GM12864 (cell line): ENCODE measurements at places on chromosomes 1 and 21.

DNA sequence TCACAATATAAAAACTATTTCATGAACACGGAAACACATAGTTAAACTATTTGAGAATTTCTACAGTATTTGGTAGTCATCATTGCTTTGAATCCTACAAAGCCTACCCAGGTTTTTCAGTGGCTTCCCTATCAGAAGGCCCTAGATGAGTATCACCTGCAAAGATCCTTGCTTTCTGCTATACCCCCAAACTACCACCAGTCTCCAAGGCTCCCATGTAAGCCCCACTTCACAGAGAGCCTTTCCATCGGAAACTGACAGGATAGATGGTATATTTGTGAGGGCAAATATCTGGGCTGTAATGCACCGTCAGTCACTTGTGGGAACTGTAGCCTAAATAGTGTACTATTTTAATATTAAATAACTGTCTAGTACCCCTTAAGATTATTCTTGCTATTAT lies 674.3 kb downstream of the BRINP3 start:
- DNase-seq: no peak

GRCh38 chr1:163706915-163707314 lies 385.2 kb downstream of the NUF2 start:
- DNase-seq: no peak

GRCh38 chr1:76140227-76140626 lies 65.7 kb downstream of the ST6GALNAC3 start:
- no peak for DNase-seq

GRCh38 chr1:187999973-188000372 lies 1171.2 kb downstream of the PLA2G4A start:
- DNase-seq: no peak

DNA sequence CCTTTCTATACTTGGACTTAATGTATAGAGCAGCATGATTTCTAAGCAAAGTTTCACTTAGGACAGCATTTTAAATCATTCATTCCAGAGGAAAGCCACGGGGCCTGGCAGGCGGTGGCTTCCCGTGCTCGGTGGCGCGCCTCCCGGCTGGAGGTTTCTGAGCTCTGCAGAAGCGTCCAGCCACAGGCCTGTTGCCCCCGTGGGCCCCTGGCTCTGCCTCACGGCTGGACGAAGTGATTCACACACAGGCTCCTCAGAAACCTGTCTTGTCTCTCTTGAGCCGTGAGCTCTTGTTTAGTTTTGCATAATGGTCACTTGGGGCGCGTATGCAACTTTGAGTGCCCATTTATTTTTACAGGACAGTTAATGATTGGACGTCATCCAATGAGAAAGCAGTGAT lies 22.1 kb upstream of the DIP2A start:
- no peak for DNase-seq

DNA sequence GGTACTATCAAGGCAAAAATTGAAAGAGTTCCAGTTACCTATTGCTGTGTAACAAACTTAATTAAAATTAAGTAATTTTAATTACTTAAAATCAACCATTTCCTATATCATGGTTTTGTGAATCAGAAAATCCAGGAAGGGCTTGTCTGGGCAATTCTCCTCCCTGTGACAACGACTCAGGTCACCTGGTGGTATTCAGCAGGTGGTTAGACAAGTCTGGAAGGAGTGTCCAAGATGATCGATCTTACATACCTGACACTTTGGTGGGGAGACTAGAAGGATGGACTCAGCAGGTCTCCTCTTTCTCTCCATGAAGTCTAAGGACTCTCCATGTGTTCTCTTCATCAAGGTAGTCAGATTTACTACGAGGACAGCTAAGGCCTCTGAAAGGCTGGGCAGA lies 22.9 kb downstream of the SERPINC1 start:
- no peak for DNase-seq

DNA sequence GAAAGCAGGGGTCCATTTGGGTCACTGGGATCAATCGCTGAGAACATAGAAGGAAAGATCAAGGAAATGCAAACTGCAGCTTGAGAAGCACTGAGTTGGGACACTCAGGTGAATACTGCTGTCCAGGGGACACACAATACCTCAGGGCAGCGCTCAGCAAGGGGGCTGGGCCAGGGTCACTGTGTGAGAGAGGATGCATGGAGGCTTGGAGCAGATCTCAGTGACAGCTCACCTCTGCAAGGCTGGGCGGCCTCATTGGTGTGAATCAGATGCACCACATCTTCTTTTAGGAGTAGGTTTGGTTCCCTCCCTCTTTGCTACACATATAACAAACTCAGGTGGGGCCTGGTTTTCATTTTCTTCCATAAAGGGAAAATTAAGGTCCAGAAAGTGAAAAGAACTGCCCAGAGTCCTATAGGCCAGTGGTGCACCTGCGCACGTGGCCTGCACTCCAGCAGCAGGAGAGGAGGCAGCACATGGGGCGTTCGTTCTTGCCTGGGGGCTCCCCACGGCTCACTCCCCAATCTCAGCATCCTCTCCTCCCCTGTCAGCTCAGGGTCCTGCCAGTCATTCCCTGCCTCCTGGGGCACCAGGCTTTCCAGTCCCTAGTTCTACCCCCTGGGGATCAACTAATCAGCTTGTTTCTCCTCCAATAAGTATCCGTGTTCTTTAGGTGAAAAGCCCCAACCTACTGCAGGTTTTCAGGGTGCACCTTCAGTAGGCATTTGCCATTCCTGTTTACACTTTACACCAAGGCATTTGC lies 1.5 kb downstream of the A3GALT2 start:
- DNase-seq: no peak

GRCh38 chr1:165737196-165737595 lies 31.5 kb downstream of the TMCO1 start:
- no peak for DNase-seq

GRCh38 chr1:224380003-224380402 lies 23.3 kb downstream of the CNIH4 start:
- DNase-seq: peak; percentile 39

DNA sequence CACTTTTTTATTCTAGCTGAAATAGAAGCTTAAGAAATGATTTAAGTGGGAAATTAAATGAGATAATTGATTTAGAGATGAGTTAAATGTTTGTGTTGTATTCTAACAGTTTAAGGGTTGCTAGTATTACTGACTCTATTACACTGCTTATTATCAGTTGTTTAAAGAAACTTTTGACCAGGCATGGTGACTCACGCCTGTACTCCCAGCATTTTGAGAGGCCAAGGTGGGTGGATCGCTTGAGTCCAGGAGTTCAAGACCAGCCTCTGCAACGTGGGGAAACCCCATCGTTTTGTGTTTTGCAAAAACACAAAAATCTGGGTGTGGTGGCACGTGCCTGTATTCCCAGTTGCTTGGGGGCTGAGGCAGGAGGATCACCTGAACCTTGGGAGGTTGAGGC lies 14.2 kb downstream of the CLIC4 start:
- DNase-seq: no peak

GRCh38 chr21:14076143-14076806 lies 134.5 kb downstream of the LIPI start:
- DNase-seq: no peak

GRCh38 chr1:248750496-248750895 lies 5.1 kb downstream of the LYPD8 start:
- no peak for DNase-seq

DNA sequence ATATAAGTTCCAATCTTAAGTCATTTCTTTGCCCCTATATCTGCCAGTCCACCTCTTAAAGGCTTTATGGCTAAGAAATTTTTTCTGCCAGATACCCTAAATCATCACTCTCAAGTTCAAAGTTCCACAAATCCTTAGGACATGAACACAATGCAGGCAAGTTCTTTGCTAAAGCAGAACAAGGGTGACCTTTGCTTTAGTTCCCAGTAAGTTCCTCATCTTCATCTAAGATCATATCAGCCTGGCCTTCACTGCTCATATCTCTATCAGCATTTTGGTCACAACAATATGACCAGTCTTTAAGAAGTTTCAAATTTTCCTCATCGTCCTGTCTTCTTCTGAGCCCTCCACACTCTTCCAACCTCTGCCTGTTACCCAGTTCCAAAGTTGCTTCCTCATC lies 402.2 kb upstream of the RUNX1 start:
- no peak for DNase-seq

DNA sequence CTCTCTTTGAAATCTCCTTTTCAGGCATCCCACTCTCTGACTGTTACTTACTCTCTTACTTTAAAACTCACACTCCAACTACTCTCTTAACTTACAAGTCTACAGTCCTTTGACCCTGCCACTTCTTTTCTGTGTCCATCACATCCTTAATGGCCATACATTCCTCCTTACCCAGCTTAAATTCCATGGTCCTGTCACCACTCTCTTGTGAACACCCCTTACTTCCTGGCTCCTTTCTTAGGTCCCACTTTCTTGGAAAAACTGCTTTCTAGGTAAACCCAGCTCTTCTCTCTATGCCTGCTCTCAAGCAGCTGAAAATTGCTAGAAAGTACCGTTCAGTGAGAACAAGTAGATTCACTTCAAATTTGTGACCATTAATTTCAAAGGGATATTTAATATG lies 109.1 kb downstream of the OLFML2B start:
- DNase-seq: no peak

GRCh38 chr1:151935154-151935553 lies 25.8 kb upstream of the THEM4 start:
- DNase-seq: no peak

DNA sequence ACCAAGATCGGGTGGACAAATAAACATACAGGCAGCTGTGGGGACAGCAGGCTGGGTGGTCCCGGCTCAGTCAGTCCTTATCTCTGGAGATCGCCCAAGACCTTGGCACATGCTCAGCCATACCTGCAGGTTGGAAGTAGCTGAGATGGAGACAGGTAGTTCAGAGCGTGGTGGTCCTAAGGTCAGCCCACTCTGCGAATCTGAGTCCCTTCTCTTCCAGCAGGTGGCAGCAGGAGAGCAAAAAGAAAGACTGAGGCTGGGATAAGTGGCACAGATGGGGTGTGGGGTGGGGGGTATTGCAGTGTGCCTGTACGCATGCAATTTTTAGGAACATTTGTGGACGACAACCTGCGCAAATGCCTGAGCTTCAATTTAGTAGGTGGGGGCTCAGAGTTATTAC lies 104.9 kb downstream of the TENT5C start:
- no peak for DNase-seq

- DNase-seq: peak; percentile 39
Measured at GRCh38 chr1:166083887-166084286, 82.9 kb downstream of the FAM78B start.

- DNase-seq: no peak
Measured at GRCh38 chr1:213899413-213899812, 88.4 kb upstream of the PROX1 start.

GRCh38 chr21:17987382-17988101 lies 168.4 kb upstream of the C21orf91 start:
- no peak for DNase-seq

DNA sequence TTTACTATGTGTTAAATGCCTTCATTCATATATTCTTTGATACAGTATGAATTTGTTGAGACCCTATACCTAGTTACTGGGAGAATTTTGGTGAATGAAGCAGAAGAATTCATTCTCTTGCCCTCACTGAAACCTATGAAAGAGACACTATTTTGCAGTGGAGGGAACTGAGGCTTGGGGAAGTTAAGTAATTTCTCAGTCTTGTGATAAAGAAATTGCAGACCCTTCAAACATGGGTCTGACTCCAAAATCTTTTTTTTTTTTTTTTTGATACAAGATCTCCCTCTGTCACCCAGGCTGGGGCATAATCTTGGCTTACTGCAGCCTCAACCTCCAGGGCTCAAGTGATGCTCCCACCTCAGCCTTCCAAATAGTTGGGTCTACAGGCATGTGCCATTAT lies 132.1 kb downstream of the DNM3 start:
- DNase-seq: no peak

DNA sequence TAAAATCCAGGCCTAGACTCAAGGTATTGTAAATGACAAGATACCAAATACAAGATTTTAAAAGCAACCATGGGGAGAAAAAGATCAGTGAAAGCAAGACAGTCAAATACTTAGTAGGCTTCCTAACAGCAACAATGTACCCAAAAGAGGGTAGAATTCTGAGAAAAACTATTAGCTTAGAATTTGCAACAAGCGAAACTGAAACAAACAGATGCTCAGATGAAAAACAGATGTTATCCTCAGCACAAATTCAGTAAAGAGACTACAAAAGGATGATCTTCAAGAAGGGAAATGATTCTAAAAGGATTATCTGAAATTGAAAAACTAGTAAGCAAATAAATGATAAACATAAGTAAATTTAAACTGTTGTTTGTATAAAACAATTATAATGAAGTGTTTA lies 40.0 kb downstream of the PDC start:
- DNase-seq: peak; percentile 35

DNA sequence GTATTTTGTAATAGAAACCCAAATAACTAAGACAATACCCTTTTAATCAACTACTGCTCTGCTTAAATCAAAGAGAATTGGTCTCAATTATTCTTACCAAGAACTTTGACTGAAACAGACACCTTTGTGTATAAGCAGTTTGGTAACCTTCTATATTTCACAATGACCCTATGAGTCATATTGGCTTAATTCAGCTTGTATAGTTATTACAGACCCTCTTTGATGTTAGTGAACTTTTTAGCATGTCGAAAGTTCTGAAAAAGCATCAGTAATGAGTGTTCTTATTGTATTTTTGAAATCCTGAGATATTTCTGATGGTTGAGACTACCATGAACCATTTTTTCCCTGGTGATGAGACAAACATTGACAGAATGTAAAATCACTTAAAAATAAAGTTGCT lies 43.3 kb upstream of the RABGAP1L start:
- DNase-seq: no peak

DNA sequence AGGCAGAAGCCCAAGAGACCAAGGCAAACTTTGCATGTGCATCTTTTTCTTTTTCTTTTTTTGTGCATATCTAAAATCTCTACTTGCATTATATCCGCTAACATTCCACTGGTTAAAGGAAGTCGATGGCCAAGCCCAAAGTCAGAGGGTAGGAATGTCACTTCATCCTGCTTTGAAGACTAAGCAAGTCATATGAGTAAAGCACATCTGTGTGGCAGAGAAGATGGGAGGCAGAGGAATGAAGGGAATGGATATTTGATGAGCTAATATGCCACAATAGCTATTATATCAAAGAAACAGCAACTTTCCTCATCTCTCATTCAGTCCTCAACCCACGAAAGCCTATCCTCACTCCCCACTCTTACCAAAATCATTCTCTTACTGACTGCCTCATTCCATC lies 59.3 kb downstream of the RNF220 start:
- DNase-seq: no peak
